ENCODE measurements at places on chromosomes 6 and 20.

DNA sequence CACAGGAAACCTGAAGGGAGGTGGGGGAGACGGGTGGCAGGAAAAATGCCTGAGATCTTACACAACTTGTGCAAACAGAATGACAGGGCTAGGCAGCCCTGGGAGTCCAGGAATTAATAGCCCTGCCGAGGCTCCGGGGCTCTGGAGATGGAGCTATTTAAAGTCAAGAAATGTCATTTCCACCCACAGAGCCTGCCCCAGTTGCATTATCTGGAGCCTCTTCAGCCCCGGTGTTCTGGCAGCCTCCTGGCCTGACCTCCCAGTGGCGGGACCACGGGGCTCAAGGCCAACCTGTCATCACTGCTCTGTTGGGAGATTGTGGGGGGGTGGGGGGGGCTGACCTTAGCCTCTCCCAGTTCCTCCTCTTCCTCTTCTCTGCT is 28.5 kb upstream of the SCUBE3 start:
- DNase-seq = no peak

DNA sequence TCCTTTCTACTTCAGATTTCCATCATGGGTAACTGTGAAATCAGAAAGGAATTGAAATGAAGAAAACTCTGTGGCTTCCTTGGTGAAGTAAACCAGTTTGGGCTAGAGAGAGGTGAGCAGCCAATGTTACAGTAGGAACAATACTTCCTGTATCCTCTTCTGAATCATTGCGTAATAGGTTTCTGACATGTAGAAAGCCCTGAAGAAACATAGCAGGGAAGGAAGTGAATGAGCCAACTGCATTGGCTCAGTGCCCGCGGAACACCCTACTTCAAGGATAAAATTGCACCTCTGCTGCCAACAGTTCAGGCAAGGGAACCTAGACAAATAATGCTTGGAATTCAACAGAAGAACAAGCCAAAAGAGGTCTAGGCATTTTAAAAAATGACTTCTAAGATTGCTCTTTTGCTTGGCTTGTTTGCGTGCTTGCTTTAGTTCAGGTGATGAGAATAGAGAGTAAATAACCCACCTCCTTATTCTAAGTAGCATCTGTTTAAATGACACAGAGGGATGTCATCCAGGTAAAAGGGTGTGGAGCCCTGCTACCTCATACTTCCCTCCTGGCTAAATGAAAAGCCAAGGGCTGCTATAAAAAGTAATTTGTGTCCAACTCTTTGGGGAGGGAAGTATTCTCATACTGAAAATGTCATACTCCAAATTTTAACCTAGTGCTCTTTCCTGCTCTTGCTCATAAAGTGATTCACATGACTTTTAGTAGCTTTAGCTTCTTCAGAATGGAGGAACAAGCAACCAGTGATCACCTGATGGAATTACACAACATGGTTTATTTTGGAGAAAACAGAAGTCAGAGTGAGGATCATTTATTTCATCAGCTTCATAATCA is 30.0 kb upstream of the AKIRIN2 start:
- peak; percentile 97 for DNase-seq

- DNase-seq = no peak
These were observed 3.0 kb downstream of the SPINT4 start for GRCh38 chr20:45725134-45725533.

- DNase-seq = no peak
These were observed 9.4 kb downstream of the ADTRP start for GRCh38 chr6:11769244-11769643.

Data from tibial nerve (tissue), 4 donors.